ENCODE measurements at places on chromosomes 5 and 9.

DNA sequence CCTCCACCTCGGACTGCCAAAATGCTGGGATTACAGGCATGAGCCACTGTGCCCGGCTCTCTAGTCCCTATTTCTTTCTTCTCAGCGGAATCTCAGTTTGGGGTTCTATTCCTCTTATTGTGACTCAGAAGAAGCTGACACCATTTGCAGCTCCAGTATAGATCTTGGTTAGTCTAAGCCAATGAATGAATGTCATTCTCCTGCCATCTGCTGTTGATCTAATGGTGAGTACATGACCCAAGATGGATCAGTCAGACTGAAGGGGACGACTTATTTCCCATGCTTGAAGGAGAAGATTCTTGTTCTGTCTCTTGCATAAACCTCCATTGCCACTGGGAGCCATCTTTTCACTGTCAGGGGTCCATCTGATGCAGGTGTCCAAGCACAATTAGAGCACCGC lies 76.0 kb upstream of the KLF9 start:
- no peak for DNase-seq

DNA sequence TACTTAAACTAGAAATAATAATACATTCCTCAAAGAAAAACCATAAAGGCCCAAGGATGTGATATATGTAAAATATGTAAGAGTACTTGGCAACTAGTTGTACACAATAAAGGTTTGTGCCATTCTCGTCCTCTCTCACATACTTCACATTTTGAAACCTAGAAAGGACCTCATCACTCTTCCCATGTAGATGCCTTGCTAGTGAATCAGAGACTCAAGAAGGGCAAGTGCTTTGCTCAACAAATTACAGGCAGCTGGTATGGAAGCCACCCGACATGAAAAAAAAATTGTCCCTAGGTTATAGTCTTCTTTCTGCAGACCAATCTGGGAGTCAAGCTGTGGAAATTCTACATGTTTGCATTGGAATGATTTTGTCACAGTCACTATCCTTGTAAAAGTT lies 31.7 kb downstream of the ADRB2 start:
- DNase-seq, result no peak

DNA sequence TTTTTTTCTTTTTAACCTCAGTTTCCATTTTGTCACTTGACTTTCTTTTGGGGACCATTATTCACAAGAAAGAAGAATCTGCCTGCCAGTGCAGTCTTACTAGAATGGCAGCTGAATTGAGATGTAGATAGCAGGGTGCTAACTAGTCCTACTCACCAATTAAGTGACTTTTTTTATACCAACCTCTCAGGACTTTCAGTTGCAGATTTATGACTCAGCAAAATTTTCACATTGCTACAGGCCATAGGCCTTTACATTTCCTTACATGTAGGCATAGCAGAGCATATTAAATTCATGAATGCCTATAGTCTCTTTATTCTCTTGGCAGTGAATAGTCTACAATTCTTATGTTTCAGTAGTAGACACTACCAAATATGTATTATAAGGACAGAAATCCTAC lies 54.0 kb upstream of the FKTN start:
- DNase-seq, result no peak

- DNase-seq, result no peak
Observed at GRCh38 chr5:90406466-90406865, 3.1 kb downstream of the CETN3 start.

DNA sequence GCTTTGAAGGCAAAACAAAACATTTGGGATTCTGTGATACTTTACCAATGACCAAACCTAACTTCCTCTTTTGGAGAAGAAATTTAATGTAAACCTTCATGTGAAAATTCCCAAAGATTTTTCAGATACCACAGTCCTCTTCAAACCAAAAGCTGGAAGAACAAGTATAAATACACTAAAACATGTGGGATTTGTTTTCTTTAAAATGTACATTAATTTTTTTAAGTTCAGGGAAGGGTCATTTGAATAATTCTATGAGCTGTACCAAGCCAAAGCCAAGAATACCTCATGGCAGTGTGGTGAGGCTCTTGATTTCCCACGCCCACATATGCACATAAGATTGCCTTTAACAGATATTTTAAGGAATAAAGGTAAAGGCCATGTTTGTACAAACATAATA lies 28.4 kb upstream of the ITGA1 start:
- DNase-seq, result no peak

- no peak for DNase-seq
Observed at GRCh38 chr5:69046375-69046957, 47.3 kb upstream of the SLC30A5 start.

GRCh38 chr9:3954331-3955304 lies 345.2 kb downstream of the GLIS3 start:
- no peak for DNase-seq

DNA sequence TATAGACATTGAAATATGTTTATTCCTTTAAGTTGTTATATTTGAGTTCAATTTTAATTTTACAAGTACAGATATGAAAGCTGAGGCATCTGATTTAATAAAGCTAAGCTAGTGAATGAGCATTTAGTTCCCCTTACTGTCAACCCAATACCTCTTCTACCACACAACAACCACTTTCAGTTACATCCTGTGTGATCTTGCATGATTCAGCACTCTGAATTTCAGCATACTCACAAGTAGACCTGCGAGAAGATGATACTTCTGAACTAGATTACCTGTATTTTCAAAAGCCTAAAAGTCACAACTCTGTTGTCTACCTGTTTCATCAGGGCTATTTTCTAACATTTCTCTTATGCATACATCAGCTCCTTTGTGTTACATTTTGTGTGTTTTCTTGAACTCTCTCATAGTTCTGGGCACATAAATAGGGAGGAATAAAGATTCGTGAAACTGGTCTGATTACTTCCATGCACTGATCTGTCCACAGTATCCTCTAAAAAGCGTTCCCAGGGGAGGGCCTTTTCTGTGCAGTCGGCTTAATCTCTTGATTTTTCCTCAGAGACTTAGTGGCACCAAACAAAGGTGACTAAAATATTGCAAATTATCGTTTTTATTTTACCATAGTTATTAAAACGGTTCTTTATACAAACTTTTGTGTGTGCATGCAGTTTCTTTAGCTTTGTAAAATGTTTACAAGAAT lies 2025.5 kb upstream of the NUDT12 start:
- DNase-seq, result no peak

DNA sequence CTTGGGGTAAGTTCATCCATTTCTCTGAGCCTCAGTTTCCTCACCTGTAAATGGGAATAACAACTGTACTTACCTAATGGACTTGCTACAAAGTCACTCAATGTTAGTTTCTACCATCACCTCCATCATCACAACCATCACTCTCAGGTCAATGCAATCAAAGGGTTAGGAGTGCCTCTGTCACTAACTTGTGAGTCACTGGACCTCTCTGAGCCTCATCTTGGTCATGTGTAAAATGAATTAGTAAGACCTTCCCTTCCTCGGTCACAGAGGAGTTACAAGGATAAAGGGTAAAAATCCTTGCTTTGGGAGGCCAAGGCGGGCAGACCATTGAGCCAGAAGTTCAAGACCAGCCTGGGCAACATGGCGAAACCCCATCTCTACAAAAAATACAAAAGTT lies 12.8 kb downstream of the FABP6 start:
- DNase-seq, result no peak

DNA sequence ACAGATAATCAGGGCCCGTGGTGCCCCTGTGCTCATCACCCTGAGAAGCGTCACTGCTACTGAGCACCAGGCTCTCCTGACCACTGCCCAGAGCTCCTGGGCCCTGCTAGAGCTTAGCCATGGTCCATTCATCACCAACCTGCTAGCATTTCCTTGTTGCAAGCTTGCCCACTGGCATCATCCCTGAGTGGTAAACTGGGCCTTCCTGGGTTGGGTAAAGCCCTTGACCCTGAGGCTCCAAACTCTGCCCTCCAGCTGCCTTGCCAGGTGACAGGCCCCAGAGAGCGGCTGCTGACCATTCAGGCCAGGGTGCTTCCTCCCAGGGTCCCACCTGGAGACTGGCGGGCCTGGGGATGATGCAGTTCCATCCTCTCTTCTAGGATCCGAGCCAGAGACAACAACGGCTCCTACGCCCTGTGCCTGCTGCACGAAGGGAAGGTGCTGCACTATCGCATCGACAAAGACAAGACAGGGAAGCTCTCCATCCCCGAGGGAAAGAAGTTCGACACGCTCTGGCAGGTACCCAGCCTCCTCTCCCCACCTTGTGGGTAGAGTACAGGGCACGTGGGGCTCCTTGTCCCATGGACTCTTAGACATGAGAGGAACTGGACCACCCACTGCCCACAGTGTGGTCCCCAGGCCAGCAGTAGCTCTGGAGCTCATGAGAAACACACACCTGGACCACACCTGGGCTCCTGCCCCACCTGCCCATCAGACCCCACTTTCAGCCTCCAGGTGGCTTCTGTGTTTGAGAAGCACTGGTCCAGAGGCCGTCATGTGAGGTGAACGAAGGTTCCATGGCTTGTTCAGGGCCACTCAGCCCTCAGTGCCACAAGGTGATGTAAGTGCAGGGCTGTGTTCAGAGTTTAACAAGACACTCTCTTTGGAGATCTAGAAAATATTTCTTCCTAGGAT lies 60.5 kb downstream of the SYK start:
- DNase-seq, result no peak
